Activated CD8-positive, alpha-beta memory T cell treated with anti-CD3 and anti-CD28 coated beads for 1 hour (primary cell): ENCODE measurements at places on chromosomes 1 and 21.

DNA sequence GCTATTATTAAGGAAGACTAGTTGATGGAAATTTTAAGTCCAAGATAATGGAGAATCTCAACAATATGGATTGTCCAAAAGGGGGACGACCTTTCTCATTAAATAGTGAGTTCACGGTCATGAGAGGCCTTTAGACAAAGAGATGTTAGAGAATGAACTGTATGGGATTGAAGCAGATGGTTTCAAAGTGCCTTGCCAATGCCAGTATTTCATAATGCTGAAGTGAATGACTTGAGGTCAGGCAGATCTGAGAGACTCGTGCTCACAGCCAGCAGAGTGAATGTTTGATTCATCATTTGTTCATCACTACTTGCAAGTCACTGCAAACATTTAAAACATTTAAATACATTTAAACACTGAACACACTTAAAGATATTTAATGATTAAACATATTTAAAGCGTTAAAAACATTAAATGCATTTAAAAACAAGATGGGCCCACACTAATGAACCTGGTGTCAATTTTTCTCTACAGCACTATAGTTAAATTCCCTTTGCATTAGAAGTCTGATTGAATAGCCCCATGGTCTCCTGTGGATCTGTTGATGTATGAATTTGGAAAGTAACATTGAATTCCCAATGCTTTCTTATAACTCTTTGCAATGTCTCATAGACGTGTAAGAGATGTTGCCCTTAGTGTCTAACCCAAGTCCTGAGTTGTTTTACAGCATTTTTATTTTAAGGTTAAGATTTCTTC is 80.7 kb downstream of the TGFB2 start:
- DNase-seq, result no peak

DNA sequence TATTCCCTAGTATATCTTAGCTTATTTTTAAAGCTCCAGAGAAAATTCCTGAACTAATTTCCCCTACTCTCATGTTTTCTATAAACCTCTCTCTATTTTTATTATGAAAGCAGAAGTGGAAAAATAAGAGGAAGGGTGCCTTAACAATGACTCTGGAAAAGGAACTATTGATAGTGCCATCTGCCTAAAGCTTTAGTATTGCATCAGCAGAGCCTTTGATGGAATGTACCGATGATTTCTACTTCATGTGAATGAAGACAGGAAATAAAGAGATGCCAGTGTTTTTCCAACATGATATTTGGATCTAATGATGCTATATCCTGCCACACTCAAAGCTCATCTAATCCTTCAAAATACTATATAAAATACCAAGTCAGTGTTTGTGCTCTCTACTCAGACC is 35.1 kb downstream of the TNFSF18 start:
- DNase-seq, result no peak

DNA sequence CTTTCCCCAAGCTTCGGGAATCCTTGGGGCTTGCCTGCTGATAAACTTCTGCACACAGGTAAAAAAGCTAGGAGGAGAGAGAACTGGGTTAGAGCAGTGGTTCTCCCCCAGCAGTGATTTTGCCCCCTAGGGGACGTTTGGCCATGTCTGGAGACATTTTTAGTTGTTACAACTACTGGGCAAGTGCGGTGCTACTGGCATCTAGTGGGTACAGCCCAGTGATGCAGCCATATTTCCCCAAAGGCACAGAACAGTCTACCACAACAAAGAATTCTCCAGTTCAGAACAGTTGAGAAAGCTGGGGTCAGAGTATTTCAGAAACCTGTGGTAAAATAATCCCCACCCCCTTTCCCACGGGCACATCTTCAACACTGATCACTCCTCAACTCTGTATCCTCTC is 41.3 kb downstream of the LRRC71 start:
- no peak for DNase-seq

DNA sequence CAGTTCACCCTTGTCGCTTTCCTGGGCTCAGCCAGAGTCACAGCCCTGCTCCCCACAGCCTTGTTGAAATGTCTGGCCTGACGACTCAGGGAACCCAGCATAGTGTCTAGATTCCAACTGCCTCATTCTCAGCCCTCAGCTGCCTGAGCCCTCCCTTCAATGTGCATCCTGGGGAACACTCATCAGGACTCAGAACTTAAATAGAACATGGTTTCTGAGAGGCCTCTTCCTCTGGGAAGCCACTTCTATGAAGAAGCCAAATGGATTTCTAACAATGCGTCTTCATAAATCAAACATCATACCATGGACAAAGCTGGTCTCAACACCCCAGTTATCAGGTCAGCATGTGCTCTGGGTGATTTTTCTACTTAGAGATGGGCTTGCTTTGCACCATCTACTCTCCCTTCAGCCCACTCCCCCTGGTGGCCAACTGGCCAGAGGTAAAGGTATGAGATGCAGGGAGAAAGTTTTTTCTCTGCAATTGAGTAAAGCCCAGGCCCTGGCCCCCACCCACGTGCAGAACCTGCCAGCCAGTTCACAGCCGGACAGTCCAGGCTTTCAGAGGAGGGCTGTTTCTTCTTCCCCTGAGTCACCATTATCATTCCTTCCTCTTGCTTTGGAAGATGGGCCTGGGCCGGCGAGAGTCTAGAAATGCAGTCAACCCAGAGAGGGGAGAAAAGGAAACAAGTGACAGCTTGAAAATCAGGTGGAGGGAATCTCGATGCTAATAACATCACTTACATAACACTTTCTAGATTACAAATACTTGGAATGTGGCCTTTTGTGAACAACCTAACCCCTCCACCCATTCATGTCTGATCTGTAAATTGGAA is 32.1 kb downstream of the CD244 start:
- peak; percentile 72 for DNase-seq
